HL-60 (cell line): ENCODE measurements at places on chromosomes 2 and 18.
A peak's percentile ranks its signal among the peaks of the same experiment; 100 is the strongest.

DNA sequence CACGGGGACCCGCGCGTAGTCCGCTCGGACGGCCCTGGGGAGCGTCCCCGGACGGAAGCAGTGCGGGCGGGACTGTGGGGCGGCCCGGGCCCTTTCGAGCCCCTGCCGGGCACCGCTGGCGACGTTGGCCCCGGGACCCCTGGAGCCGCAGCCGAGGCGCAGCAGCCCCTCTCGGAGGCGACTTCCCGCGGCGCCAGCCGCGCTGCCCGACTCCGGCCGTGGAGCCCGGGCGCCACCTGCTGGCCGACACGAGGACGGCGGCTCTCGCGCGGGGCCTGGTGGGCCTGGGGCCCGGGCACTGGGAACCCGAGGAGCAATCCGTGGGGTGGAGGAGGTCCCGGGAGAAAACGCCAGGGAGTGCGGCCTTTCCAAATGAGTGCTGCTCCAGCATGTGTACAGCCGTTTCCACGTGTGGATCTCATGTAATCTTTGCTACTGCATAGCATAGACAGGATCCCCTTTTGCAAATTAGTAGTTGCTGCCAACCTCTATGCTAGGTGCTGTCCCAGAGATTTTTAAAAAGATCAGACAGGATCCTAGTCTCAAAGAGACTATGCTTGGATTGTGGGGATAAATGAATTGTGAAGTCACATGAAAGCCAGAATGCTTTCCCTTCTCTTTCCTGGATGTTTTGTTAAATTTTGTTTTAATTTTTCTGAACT, 4.0 kb downstream of the ID2 start:
- DNase-seq, result peak; percentile 28

GRCh38 chr2:85999061-85999831, 106.4 kb downstream of the POLR1A start:
- no peak for DNase-seq

- DNase-seq, result no peak
These were observed 7.6 kb downstream of the POU3F3 start for GRCh38 chr2:104861351-104862057.

- peak; percentile 6 for DNase-seq
These were observed 120.9 kb upstream of the SMIM21 start for GRCh38 chr18:75548353-75548905.

GRCh38 chr2:223273995-223274394, 222.0 kb downstream of the KCNE4 start:
- no peak for DNase-seq

DNA sequence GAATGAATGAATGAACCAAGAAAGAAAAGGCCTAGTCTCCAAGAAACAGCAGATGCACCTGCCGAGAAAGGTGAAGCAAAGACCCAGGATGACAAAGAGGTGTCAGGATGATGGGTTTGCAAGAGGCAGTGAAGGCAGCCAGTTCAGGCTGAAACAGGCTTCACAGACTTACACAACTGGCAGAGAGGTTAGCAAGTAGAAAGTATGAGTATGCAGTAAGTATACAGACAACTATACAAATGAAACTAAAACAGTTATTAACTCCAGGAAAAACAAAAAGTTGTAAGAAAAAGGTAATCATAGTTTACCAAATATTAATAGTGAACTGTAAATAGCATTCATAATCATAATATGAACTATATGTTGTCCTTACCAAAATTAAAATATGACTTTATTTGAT, 19.8 kb upstream of the RNU4ATAC start:
- DNase-seq, result no peak

DNA sequence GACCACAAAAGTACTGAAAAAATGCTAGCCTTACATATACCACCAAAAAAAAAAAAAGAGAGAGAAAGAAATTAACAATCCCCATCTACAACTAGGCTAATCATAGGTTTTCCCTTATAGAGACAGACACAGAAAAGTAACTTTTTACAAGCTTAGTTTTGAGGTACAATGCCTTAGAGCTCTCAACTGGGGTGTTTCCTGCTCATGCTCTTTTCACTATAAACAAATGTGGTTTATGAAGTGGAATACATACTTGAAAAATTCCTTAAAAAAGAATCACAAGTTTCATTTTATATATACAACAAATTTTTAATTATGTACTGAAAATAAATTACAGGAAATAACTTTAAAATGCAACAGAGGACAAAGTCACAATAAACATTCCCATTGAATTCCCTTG, 82.5 kb downstream of the ATL2 start:
- no peak for DNase-seq

DNA sequence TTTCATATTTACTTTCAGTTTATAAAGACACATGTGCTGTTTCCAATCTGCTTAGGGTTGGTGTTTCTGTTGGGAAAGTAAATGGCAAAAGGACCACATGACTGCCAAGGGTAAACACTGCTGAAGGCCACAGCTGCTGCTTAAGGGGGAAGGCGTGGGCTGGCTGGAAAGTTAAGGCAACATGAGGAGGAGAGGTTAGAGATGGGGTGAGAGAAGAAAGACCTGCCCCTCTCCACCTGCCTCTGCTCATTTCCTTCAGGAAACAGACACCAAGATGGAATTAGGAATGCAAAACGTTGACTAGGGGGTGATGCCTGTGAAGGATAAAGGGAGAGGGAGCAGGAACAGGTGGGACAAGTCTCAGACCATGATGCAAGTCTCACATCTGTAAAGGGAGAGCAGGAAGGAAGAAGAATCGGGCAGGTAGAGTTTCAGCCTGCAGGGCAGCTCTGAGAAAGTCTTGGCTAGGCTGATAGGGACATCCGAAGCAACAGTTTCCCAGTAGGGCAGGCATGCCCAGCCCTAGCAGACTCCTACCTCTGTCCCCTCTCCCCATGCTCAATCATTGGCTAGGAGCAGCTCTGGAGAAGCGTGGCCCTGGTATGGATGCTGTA, 86.0 kb downstream of the CDC42EP3 start:
- no peak for DNase-seq

DNA sequence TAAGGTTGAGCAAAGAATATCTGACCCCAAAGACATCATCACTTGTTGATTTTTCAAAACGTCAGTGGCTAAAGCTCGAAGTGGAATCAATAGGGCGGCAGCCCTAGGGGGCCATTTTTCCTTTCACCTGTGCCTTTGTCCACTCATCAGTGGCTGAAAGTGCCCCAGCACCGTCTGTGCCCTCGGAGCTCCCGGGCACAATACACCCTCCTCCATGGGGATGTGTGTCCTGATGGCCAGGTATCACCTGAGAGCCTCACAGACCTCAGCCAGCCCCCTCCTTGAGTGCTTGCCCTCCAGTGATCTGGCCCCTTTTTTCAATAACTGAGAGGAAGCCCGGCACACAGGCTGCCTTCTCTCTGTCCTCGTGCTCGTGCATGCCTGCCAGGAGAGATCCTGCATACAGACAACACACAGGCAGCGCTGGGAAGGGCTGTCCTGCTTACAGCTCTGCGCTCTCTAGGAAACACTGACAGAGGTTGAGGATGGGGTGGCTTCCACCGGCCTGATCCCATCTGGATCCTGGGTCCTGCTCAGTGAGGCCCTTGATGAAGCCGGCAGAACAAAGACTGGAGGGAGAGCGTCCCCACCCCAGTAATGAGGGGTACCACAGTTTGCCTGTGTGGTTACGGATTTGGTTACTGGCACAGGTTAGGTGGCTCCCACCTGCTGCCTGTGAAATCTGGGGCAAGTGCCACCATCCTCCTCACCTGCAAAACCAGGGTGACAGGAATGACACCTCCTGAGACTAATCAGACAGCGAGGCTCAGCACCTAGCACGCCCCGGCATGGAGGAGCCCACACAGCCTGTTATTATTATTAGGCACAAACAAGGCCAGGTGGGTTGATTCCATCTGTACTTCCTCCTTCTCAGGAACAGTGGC, 197.5 kb upstream of the RAB6C start:
- DNase-seq, result no peak

DNA sequence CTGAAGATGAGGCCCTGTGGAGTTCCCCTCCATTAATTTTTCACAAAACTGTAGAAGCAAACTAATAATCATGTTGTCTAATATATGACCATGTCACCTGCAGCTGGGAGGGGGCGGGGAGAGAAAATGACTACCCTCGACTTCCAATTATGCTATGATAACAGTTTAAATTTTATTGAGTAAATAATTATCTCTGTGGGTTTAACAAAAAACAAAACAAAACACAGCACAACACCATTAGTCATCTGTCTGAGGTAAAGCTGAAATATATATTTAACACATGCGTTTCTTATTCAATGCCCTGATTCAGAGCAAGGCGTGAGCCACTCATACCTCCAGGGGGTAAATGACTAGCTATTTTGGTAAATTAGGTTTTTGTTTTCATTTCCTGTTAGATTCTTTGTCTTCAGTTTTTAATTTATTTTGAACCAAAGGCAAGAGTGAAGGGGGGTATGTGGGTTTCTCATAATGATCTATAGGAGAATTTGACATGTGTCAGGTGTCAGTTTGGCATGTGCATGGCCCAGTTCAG, 77.4 kb upstream of the ZCCHC2 start:
- no peak for DNase-seq

DNA sequence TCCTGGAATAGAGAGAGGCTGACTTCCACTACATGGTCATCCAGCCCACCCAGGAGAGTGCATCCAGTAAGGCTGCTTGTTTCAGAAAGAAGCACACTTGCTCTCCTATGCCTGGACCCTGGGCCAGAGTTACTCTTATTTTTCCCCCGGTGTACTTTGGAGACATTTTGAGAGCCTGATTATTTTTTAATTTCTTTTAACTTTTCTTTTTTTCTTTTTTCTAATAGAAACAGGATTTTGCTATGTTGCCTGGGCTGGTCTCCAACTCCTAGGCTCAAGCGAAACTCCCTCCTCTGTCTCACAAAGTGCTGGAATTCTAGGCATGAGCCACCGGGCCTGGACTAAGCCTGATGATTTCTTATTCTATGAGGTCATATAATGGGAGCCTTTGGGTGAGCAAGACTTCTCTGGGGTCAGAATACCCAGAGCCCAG, 62.2 kb downstream of the RPL37A start:
- DNase-seq, result no peak

GRCh38 chr2:127106991-127107621, at the start of gene BIN1:
Gene BIN1 (minus strand): TSS chr2:127107154. CDS start chr2:127106943, 211 bp downstream.
- peak; percentile 28 for DNase-seq

GRCh38 chr2:44016282-44016681, 20.5 kb upstream of the LRPPRC start:
- DNase-seq, result peak; percentile 22

- no peak for DNase-seq
These were observed 6.9 kb downstream of the YES1 start for GRCh38 chr18:805008-805754.

GRCh38 chr2:196968516-196968915, 42.0 kb upstream of the PGAP1 start:
- no peak for DNase-seq

DNA sequence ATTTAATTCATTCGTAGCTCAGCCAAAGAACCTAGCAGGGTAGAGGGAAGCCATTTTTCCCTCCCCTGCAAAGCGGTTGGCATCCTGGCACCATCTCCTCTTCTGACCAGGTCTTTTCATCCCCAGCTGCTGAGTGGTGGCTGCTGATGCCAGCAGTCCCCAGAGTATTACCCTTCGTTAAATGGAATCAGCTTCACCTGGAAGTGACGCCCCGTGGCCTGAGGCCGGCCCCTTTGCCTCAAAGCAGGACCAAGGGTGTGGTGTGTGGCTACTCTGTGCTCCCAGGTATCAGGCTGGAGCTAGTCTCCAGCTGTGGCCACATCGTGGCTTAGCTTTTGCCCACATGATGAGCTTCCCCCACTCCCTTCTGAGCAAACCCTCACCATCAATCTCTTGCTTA, 12.3 kb upstream of the SP100 start:
- DNase-seq, result no peak

- DNase-seq, result no peak
These were observed 64.1 kb upstream of the RAB6C start for GRCh38 chr2:129915303-129915840.

DNA sequence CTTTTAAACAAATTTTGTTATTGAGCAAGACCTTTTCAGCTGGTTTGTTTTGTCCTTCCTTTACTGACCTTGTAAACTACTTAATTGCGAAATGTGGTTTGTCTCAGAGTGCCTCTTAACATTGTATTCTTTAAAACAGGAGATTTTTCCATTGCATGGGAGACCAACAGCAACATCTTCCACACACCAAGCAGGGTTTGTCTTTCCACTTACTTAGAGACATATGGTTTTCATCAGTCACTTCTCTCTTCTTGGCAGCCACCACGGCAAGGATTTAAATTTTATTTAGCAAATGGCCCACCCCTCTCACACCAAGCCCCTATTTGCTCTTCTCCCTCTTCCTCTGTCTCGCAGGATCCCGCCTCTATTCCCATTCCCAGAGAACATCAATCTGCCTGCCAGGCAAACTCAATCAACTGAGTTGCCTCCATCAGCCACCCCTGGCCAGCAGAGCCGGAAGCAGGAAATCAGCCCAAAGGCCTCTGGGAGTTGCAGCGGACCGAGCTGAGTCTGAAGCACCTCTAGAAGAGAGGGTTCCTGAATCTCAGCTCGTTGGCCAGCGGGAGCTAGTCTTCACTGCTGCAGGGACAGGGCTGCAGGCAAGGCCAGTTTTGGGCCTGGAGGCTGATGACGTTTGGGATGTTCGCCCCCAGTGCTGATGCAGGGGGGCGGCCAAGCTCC, 11.3 kb upstream of the CIB4 start:
- DNase-seq, result no peak

- DNase-seq, result no peak
These were observed 1.4 kb downstream of the LYG1 start for GRCh38 chr2:99299580-99299979.

DNA sequence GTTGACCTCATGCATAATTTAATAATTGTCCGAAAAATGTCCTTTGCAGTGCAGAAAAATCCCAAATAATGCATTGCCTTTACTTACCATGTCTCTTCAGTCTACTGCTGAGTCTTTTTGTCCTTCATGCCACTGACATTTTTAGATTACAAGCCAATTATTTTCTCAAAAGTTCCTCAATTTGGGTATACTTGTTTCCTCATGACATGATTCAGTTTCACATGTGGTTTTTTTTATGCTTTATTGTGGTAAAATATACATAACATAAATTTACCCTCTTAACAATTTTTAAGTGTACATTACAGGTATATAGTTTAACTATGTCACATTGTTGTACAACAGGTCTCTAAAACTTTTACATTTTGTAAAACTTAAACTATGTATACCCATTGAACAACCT, 81.0 kb downstream of the EPC2 start:
- no peak for DNase-seq

DNA sequence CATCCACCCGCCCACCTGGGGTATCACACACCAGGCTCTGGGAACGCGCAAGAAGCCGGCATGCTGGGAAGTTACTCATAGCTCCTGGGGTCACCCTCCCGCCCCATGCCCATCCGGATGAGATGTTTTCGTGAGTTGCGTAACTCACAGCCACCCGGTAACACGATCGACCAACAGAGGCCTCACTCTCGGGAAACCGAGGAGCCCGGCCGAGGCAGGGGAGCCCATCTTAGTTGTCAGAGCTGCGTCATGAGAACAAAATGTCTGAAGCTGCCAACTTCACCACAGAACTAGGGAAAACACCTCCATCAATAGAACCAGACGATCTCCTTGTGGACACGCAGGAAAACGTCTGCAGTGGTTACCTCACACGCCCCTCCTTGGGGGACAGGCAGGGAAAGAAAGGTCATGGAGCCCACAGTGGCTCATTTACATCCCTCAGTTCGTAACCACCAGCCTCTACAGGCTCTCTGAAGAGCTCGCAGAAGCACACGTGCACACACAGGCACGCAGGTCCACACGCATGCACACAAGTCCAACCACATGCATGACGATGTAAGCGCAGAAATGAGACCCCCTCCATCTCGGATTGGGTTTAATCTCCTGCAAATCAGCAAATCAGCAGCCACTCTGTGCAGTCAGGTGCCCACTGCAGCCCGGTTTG, 26.2 kb downstream of the ADI1 start:
- DNase-seq, result no peak
